Occipital lobe (tissue), 3 donors: ENCODE measurements at places on chromosomes 7 and 10. TPM values are rescaled to one million over a fixed set of nuclear protein-coding genes. Genes with fewer than 3 reads are reported as not detected.

KNDC1 gene
- 5.9 TPM for total RNA-seq

- no peak for DNase-seq
Measured at GRCh38 chr10:13092291-13093102, 7.5 kb upstream of the OPTN start.

STOX1 gene
- 7.0 TPM for total RNA-seq

SLF2 gene
- 61.9 TPM for total RNA-seq

GRCh38 chr10:86046845-86047460 lies 319.6 kb downstream of the GRID1 start:
- DNase-seq = no peak

GRCh38 chr7:142534726-142535122 lies 214.5 kb upstream of the PRSS1 start:
- no peak for DNase-seq

GRCh38 chr7:50492770-50493519 lies 42.8 kb upstream of the FIGNL1 start:
- DNase-seq = no peak

- DNase-seq = no peak
Measured at GRCh38 chr7:80681272-80681885, 42.9 kb downstream of the CD36 start.

DNA sequence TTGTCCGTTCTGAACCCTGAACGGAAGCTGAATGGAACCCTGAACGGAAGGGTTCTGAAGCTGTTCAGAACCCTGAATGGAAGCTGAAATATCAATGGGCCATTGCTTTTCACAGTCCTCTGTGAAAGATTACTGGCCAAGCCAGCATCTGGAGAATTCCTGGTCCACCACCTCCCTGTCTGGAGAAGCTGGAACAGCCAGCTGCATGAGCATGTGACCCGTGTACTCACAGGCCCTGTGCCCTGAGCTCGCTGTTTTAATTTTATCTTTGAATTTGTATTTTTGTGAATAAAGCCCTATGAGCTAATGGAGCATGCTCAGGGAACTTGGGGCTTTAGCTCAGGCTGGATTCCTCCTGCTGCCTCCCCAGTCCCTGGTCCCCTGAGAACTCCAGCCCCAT lies 37.2 kb downstream of the HTRA1 start:
- no peak for DNase-seq

GRCh38 chr7:103010211-103010610 lies 64.4 kb downstream of the FBXL13 start:
- DNase-seq = no peak

DNA sequence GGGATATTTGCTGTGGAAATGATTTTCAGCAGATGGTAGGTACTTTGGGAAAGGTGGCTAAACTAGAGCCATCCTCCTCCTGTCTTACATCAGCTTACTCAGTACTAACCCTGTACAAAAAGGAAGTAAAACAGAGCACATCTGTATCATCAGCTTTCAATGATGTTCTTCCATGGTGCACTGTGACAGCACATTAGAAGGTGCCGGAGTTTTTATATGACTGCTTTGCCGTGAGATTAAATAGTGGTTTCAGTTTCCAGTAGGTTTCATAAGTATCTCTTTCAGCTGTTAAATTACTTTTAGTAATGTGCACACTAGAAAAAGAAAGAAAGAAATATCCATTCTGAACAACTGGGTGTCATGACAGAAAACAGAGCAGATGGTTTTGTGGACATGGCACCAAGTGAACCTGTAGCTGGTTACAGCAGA lies 86.5 kb downstream of the ARID5B start:
- no peak for DNase-seq

GBX1 gene
- total RNA-seq = not detected

DNA sequence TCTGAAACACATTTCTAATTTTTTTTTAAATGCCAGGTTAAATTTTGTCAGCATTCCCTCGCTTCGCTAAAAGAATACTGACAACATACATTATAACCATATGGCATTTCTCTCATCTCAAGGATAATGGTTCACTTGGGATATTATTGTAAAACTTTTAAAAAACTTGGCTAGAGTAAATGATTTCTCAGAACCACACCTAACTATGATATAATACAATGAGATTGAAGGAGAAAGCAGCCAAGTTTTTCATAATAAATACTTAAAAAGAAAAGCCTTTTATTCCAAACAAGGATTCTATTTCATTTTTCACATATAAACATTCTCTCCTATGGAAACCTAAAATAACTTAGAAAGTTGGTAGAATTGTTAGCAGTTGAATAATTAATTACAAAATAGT lies 413.9 kb downstream of the HGF start:
- DNase-seq = no peak

JAKMIP3 gene
- total RNA-seq = 4.8 TPM

GRCh38 chr10:12597788-12598765 lies 248.7 kb downstream of the CAMK1D start:
- DNase-seq = no peak

GRCh38 chr7:3029138-3029537 lies 14.5 kb downstream of the CARD11 start:
- DNase-seq = no peak

KCND2 gene
- 51.5 TPM for total RNA-seq

- DNase-seq = peak; percentile 31
Measured at GRCh38 chr10:131452926-131453720, 141.6 kb upstream of the TCERG1L start.

DNA sequence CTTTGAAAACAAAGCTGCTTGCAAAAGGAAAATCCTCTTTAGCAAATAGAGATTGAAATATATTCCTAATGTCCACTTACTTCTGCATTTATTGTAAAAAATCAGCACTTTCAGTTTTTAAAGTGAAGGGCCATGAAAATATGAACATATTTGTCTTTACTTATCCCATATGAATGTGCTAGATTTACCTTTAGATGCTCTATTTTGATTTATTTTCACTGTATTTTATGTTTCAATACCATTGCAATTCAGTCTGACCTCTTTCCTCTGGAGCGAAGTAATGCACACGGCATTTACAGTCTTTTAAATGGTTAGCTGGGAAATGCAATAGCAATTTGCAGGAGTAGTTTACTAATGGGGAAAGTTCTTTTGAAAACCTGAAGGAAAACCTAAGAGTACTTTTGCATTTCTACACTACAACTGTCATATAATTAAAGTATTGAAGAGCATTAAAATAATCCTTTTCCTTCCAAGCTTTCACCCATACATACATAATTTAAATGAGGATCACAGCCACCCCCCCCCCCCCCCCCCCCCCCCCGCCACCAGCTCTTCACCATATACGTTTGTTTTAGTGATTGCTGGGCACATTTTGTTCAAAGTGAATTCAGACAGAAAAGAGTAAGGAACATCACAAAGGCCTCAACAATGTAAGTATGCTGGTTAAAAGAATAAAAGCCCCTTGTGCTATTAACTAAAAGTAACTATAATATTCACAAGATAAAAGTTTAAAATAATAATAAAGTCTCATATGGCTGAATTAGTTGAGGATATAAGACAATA lies 3.5 kb downstream of the SKIDA1 start:
- no peak for DNase-seq

DNA sequence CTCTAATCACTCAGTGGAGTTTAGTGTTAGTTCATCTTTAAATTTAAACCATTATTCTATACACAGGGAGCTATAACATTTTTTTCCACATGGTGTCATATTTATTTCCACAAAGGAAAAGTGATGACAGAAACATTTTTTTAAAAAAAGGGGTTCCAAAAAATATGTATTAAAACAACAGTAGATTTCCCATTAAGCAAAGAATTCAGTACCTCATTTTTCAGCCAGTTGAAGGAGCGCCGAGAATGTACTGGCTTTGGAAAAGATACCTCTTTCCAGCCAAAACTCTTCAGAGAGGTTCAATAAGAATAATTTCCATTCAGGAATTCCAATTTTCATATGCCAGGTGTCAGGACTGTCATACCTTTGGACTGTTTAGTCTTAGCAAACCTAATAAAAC lies 250.5 kb upstream of the MEOX2 start:
- DNase-seq = no peak

- DNase-seq = no peak
Measured at GRCh38 chr7:30738026-30738915, 13.7 kb upstream of the INMT start.

GRCh38 chr10:46542567-46543465 lies 13.6 kb downstream of the GPRIN2 start:
- no peak for DNase-seq

HKDC1 gene
- 2.3 TPM for total RNA-seq

- no peak for DNase-seq
Measured at GRCh38 chr7:150481922-150482321, 31.5 kb downstream of the GIMAP8 start.

DNA sequence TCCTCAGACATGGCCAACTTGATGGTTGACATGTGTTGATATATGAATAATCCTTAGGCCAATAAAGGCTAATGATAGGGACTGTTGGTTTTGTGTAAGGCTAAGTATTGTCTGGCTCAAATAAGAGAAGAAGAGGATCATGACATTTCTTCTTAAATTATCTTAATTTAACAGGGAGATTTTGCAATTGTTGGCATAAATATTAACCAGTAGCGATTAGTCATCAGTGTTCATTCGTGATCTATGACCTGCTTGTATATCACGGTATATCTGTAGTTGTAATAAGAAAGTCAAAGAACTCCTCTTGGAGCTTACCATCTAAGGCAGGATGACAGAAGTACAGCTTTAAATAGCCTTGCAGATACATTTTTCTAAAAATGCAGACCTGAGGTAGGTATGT lies 196.4 kb downstream of the CREB5 start:
- no peak for DNase-seq

CLCN1 gene
- under 0.01 TPM for total RNA-seq

DNA sequence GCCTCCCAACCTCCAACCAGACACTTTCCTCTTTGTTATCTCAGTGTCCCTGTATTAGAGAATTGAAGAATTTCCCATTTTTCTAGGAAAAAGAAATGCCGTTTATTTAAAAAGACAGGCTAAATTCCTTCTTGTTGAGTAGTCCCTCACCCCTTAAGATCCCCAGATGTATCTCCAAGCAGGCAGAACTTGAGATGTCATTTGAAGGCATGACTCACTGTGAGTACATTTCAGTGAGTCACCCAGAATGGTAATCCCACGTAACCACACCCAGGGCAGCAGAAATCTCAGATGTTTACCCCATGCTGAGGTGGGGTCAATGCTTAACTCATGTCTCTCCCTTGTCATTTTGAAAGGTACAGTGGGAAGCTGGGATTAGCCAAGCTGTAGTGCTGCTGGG lies 4.4 kb downstream of the ZNF655 start:
- no peak for DNase-seq

JCAD gene
- 8.4 TPM for total RNA-seq

DNA sequence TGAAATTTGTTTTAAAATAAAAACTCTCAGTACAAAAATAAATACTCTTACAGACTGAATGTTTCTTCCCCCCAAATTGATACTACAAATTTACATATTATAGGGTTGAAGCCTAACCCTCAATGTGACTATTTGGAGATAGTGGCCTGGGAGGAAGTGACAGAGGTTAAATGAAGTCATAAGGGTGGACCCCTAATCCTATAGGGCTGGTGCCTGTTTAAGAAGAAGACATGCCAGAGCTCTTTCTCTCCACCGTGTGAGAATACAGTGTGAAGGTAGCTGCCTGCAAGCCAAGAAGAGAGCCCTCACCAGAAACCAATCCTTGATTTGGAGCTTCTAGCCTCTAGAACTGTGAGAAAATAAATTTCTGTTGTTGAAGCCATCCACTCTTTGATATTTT lies 67.6 kb downstream of the MCU start:
- DNase-seq = no peak

ITPRID1 gene
- 8.6 TPM for total RNA-seq

FZD8 gene
- 21.2 TPM for total RNA-seq

- DNase-seq = no peak
Measured at GRCh38 chr10:51000976-51001375, 73.3 kb upstream of the PRKG1 start.

GRCh38 chr10:126405239-126405775 lies 17.0 kb upstream of the ADAM12 start:
- DNase-seq = no peak

DNA sequence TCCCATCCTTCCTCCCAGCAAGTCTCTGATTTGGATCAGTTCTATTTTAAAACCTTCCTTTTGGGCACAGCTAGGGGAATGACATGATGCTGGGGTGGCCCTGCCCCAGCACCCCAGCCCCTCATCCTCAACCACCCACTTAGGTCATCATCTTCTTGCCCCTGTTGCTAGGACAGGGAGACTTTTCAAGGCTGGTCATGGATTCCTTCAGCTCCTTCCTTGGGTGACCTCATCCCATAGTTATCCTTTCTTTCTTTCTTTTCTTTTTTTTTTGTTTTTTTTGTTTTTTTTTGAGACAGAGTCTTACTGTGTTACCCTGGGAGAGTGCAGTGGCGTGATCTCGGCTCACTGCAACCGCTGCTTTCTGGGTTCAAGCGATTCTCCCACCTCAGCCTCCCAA lies 127.2 kb downstream of the WDFY4 start:
- DNase-seq = no peak

CAMK1D gene
- total RNA-seq = 18.9 TPM

ENTPD7 gene
- 8.7 TPM for total RNA-seq

DNA sequence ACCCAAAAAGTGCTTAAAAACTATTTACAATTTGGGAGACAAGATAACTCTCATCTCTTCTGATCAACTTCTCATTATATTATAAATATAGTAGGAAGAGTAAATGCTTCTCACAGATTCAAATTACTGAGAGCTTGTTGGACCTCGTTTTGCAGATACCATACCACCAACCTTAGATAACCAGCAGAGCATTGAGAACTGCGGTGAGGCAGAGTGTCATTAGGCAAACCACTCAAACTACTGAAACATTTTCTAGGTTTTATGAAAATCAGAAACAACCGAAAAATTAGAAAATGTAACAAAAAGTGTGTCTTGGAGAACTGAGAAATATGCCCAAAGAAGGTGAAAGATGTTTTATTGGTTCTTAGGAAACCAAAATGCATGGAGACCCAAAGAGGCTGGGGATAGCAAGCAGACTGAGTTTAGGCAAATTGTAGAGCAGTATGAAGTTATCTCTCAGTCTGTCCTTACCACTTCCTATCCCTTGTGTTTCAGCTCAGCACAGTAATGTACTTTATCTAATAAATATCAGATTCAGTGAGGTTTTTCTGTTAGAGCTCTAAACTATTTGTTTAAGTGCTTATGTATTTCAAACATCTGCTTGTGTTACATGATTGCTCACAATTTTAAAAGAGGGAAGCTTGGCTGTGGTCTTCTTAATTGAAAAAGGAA lies 77.9 kb downstream of the HECTD2 start:
- no peak for DNase-seq

GRCh38 chr7:29588900-29589696 lies 25.5 kb downstream of the PRR15 start:
- no peak for DNase-seq

CFAP46 gene
- total RNA-seq = 1.9 TPM
